Stimulated activated CD4-positive, alpha-beta T cell treated with anti-CD3 and anti-CD28 coated beads, Interleukin-1b, Interleukin-23, amount 100 ng/mL, for 24 hours (primary cell): ENCODE measurements at places on chromosomes 4 and X.

DNA sequence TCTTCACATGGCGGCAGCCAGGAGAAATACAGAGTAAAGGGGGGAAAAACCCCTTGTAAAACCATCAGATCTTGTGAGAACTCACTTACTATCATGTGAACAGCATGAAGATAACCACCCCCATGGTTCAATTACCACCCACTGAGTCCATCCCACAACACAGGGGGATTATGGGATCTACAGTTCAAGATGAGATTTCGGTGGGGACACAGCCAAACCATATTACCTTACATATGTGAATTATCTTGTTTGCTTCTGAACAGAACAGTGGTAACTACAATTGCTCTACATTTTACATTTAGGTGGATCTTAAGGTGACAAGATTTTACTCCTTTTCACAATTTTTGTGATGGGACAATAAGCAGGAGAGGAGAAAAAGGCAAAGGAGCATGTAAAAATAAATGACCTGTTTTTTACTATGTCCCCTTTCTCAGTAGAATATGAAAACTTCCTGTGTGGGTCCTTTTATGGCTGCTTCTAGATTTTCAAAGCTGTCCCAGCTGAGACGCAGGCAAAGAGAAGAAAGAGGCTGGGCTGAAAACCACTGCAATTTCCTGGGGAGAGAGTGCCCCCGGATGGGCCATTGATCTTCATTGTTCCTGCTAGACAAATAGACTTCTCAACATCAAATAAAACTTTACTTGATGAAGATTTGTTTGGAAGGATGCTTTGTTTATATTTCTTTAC lies 45.9 kb upstream of the PGM2 start:
- DNase-seq, result no peak

DNA sequence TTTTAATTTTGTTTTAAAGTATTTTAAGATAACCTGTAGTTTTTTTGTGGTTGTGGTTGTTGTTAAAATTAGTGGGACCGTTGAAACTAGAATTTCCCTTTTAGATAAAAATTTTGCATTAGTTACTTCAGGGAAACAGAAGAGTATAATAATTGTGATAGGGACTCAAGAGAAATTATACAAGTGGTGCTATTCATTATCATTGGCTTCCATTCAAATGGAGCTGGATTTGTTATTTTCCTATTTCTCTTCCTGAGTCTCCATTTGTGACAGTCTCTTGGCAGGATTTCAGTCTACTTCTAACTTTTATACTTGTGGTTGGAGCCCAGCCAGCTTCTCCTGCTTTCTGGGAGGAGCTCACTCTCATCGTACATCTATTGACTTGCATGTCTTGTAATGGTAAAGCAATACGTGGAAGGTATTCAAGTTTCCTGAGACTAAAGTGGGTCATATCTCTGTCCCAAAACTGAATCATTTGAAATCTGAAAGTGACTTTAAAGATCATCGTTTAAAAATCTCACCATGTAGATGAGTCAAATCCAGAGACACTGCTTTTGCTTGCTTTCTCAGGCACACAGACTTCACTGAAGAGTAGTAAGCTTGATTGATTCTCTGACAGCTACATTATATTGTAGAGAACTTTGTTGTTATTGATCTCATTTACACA lies 155.8 kb downstream of the RPA4 start:
- DNase-seq, result no peak

DNA sequence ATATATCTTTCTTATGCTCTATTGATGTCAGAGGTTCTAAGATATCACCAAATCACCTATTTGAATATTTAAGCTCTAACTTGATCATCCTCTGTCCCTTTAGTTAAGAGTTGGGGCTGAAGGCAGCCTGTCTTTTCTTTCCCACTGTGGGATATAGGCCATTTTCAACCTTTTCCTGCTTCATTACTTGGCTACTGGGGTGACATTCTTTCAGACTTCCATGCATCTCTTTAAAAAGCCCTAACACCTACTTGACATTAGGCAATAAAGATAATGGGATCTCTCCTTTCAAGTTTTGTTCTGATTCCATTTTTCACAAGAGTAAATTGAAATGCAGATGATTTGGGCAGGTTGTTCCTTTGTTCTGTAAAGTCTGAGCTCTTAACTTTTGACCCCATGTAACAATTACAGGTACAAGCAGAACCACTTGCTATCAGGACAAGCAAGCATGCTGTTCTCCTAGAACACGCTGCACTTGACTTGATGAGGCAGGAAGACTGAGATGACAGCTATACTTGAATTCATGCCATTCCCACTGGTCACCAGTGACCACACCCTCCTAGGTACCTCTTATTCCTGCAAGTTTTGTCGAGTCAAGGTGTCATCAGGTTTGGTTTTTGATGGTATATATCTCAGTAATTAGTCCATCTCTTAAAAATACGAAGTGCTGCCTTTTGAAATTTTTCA lies 18.2 kb downstream of the HOPX start:
- DNase-seq, result no peak

DNA sequence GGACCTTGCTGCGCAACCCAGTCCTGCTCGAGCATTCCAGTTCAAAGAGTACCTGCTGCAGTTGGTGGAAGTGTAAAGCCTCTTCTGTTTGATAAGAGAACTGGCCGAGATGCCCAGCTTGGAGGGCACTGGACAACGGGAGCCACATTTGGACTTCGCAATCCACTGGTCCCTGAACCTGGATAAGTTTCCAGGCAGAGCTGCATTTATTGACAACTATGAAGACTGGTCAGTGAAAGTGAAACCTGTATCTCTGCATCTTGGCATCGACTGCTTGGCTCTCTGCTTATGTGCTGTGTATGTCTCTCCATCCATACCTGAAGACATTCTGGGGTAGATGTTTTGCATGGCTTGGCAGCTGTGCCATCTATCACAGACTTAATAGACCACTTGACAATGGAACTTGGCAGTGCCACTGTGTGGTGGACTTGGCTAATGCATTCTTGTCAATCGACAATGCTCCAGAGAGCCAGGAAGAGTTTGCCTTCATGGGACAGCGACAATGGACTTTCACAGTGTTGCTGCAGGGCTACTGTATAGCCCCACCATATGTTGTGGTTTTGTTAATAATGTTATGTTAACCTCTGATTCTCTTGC lies 43.5 kb upstream of the ZBTB33 start:
- DNase-seq, result no peak

DNA sequence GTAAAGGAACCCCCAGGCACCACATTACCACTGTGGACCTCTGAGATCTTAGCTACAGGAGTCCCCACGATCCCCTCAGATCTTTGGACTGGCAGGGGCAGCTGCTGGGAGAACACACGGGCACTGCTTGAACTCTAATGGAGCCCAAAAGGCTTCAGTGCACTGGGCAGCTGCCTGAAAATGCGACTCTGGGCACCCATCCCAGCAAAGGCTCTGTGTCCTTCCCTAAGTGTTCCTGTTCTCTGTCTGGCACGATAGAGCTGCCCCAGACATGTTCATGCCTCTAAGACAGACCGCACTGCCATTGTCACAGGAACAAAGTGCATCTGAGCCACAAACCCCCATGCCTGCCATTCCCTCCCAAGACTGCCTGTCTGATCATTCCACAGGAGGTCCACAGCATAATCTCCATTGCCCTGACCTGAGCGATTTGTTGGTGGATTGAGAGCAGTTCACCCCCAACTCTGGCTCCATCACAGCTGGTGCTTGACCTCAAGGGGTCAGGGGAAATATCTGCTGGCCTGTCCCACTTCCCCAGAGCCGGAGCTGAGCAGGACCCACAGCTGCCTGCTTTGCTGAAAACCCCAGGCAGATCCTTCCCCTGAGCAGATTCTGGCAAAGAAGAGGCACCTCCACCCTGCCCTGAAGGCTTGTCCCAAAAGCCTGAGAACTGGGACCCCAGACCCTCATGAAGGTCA lies 436.0 kb upstream of the INTU start:
- no peak for DNase-seq
